ENCODE measurements at places on chromosomes 13 and 19. TPM values are rescaled to one million over a fixed set of nuclear protein-coding genes. Genes with fewer than 3 reads are reported as not detected.

- DNase-seq, result no peak
Observed at GRCh38 chr13:101343128-101343787, 73.0 kb downstream of the NALCN start.

- DNase-seq, result peak; percentile 27
Observed at GRCh38 chr13:34826432-34826831, 115.6 kb upstream of the NBEA start.

GRCh38 chr13:108755083-108755482 is 125.7 kb downstream of the MYO16 start:
- DNase-seq, result no peak

GRCh38 chr19:46954993-46955812 is 64.4 kb upstream of the NPAS1 start:
- DNase-seq, result peak; percentile 45

DNA sequence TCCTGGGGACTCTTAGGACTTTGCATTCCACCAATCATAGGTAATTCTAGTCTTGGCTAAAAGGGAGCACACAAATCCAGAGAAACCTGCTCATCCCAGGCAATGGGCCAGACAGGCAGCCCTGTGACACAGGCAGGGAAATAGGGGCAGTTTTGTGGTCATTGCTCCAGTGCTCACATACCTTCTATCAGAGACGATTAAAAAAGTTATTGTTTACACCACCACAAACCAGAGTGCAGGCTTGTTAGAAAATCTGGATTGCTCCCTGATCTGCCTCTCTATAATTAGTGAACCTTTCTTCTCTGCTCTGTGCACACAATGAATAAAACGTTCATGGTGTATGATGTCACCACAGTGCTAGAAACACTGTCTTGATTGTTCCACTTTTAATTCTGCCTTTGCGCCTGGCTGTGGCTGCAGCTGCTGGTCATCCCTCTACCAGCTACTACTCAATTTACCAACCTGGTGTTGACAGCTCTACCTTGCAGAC is 121.6 kb upstream of the SPATA13 start:
- no peak for DNase-seq

DNA sequence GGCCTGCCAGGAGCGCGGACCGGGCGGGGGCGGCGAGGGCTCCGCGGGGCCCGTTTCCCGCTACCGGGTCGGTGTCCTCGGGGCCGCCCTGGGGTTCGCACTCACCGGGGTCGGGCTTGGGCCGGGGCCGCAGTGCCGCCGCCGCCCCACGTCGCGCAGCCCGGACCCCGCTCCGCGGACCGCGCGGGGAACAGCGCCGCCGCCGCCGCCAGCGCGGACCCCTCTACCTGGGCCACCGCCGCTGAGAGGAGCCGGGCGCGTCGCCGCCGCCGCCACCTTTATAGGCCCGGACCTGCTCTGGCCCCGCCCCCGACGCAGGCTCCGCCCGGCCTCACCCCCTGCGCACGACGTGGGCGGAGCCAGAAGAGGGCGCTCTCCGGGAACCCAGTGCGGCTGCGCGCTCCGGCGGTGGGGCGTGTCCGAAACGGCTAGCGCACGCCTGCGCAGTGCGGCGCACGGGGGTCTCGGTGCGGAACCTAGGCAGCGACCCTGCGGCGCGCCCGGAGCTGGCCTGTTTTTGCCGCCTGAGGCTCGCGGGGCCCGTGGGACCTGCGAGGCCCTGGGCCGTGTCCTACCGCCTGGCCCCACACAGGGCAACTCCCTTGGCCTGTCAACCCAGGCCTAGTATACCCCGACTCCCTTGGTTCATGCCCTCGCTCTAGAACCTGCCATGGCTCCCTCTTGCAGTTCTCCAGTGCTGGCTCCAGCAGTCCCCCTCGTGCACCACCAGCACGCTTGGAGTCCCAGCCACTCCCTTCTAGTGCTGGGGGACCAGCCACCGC is at the start of gene MKNK2:
TSS of gene MKNK2 (minus strand) at position 254 of the 782 bp plus-strand sequence. CDS start 393 bp downstream, outside the sequence.
- DNase-seq, result peak; percentile 84

DNA sequence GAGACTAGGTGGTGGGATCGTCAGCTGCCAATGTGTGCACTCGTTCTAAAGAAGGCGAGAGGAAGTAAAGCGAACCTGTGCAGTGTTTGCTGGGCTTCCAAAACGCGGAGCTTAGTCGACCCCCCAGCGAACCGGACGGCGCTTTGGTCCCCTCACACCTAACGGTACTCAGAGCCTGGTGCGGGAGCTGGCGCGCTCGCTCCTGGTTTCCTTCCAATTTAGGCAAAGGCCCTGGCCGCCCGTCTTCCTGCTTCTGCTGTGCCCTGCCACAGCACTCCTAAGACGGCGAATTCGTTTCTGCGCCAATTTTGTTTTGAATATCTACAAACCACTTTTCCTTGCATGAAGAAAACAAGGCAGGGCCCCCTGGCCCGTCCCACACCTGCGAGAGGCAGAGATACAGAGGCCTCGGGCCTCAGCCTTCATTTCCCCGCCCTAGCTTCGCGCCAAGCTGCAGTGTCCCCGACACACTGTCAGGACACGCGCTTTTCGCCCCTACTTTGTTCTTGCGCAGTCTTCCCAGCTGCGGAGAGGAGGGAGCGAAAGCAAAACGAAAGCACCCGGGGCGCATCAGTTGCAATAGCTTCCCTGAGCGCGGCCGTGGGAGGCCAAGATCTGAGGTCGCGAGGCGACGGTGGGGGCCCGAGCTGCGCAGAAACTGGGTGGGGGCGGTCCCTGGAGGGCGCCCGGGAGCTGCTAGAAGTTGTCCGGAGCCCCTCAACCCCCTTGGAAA is 111.9 kb downstream of the KCNRG start:
- DNase-seq, result peak; percentile 84

DNA sequence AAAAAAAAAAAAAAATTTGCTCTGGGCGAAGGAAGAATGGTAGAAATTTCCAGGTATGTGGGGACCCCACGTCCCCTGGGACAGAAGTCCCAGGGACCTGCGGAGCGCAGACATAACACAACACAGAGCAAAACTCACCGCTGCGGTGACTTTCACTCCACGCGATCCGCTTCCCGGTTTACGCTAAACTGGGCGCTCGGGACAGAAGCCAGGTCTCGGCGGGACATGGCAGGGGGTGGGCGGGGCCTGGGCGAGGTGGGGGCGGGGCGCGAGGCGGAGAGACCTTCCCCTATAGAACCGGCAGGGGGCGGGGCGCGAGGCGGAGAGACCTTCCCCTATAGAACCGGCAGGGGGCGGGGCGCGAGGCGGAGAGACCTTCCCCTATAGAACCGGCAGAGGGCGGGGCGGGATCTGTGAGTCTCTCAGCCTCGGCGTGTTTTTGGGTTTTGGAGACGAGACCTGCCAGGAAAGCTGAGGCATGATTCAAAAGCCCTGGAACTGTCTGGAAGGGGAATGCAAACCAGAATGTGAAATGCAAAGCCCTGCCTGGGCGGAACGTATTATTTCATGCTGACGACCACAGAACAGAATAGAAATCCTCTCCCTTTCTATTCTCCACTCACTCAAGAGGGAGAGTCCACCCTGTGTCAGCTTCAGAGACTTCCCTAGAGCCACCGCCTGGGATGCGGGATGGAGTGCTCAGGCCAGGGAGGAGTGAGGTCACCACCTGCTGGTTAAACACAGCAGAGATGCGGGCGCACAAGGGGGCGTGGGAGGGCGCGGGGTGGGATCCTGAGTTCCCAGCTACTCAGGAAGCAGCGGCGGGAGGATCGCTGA is 20.2 kb upstream of the ERVV-1 start:
- peak; percentile 53 for DNase-seq

Gene CYP4F8
- polyA plus RNA-seq, result not detected

DNA sequence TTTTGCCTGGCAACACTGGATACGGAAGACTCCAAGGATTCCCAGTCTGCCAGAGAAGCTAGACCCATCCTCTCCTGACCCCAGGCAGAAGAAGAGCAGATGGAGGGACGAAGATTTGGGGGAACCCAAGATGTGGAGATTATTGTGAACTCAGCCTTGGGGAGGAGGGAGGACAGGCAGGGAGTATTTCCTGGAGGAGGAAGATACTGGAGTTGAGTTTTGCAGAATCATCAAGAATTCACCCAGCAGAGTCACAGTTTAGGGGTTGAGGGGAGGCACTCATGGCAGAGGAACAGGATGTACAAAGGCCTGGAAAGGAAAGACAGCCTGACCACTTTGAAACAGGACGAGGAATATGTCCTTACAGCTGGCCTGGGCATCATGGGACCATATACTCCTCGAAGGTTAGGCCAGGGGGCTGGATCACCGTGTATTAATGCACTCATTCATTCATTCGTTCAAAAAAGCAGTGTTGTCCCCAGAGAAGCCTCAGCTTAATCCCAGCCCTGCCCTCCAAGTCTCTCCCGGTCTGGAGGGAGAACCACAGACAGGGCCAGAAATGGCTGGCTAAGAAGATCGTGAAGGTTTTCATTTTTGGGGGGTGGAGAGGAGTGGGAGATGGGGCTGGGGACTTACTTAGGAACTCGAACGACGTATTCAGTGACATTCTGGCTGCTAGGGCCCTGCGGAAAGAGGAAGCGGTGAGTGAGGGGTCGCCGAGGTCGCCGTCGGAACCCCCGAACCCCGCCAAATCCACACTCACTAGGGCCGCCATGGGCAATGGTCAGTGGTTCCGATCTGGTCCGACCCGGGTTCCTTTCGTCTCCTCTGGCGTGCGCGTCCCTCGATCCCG is 517 bp downstream of the GTF2F1 start:
- DNase-seq, result no peak

GRCh38 chr19:19597809-19598306 is 20.6 kb downstream of the PBX4 start:
- no peak for DNase-seq

Gene CYP4F22
- 0.04 TPM for polyA plus RNA-seq

- peak; percentile 80 for DNase-seq
Observed at GRCh38 chr19:11382898-11383705, 1.0 kb downstream of the EPOR start.

Gene SPACA6
- 10.9 TPM for polyA plus RNA-seq

DNA sequence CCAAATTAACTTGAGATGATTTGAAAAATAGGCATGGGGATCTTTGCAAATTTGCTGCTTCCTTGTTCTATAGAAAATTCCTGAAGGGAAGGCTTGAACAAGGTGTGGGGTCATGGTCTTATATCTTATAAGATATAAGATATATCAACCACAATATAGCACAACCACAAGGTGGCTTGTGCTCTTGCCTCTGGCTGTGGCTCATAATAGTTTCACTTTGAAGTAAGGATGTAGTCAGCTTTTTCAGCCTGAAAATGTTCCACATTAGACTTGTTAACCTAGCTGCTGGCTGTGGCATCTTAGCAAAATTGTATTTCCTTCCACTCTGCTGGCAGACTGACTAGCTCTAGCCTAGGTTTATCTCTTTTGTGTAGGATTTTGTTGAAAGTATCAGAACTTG is 169.7 kb downstream of the KLF5 start:
- DNase-seq, result peak; percentile 37

GRCh38 chr13:35478271-35479037 is 2.0 kb upstream of the MAB21L1 start:
- no peak for DNase-seq

DNA sequence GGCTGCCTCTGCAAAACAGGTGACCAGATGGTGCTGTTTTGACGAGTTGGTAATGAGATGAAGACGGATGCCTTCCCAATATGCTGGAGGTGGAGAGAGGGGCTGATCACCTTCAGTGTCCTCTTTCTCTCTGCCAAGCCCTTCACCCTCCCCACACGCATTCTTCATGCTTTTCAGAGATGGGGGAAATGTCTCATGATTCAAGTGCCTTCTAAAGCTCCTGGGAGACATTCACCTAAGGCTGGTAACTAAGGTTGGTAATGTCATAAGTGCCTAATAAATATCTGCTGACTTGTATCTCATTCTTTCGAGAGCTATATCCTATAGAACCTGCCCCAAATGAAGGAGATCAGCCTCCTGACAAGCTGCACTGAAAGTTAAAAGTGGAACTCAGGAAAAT is 86.2 kb upstream of the MBNL2 start:
- DNase-seq, result no peak

- DNase-seq, result no peak
Observed at GRCh38 chr19:43751466-43752220, 3.1 kb downstream of the SMG9 start.

Gene CPB2
- polyA plus RNA-seq, result 0.10 TPM

GRCh38 chr13:65843314-65843731 is 1386.8 kb downstream of the PCDH9 start:
- no peak for DNase-seq

Gene LILRA1
- 0.43 TPM for polyA plus RNA-seq

- DNase-seq, result no peak
Observed at GRCh38 chr13:37795326-37795725, 74.2 kb downstream of the TRPC4 start.

DNA sequence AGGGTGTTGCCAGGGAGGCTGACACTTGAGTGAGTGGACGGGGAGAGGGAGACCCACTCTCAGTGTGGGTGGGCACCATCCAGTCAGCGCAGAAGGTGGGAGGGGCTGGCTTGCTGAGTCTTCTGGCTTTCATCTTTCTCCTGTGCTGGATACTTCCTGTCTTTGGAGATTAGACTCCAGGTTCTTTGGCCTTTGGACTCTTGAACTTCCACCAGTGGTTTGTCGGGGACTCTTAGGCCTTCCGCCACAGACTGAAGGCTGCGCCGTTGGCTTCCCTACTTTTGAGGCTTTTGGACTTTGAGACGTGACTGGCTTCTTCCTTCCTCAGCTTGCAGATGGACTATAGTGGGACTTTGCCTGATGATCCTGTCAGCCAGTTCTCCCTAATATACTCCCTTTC is 4.3 kb upstream of the LENG8 start:
- peak; percentile 98 for DNase-seq

Gene SPC24
- 7.2 TPM for polyA plus RNA-seq

Gene ELAVL1
- polyA plus RNA-seq, result 56.0 TPM

DNA sequence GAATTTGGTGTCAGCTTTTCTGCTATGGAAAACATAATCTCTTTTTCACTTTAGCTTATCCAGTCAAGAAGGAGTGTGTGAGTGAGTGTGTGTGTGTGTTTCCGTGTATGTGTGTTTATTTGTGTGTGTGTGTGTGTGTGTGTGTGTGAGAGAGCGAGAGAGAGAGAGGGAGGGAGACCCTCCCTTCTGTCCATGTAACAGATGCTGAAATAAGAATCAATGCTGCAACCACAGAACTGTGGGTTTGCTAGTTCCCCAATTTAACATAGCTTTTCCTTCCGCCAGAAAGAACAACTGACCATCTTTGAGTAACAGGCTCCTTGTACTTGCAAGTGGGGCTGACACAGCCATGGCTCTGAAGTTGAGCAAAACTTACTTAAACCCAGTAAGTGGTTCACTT is 5.2 kb downstream of the LCP1 start:
- DNase-seq, result no peak

Gene ZNF628
- polyA plus RNA-seq, result 5.6 TPM

DNA sequence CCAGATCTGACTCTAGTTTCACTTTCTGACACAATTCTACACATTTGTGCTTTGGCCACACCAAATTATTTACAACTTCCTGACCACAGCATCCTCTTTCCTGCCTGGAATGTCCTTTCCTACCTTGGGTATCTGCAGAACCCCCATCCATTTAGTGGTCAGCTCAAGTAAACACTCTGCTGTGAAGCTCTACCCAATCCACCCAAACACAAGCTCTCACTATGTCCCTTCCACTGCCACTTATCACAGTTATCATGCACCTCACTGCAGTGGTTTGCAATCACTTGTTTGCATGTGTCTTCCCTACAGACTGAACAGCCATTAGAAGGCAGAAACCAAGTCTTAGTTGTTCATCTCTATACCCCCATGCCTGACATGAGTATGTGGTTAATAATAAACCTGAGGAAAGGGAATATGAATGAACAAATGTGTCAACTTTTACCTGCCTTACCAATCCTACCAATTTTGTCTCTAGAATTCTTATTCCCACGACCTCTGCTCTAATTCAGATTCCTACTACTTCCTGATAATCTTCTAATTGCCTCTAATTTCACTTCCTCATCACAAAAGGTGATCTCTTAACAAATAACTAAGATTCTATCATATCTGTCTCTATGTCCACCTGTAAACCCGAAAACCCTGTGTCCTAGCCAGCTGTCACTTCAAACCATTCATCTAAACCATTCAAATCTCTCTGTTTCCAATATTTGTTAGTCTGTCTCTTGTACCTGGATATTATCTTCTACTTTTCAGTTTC is 25.1 kb downstream of the LNX2 start:
- no peak for DNase-seq

Data from large intestine (tissue), 12 donors.